Activated naive CD4-positive, alpha-beta T cell (primary cell): ENCODE measurements at places on chromosomes 6 and 20.

DNA sequence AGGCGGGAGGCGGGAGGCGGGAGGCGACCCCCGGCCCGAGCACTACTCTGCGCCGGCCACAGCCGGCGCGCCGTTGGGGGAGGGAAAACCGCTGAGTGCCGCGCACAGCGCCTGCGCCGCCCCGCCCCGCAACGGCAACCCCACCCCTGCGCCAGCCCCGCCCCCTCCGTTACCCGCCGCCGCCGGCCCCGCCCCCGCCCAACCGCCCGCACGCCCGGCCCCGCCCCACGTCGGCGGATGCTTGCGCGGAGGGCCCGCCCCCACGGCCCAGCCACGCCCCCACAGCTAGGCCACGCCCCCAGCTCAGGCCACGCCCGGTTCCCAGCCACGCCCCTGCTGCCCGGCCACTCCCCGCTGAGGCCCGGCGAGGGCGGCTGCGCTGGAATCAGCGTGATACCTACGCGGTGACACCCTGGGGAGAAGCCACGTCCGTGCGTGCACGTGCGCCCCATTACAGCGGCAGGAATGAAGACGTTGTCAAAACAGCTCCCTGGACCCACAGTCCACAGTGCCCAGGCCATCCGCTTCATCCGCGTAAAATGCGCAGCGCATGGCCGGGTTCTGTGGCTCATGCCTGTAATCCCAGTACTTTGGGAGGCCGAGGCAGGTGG, at the start of gene TCFL5:
Gene TCFL5, minus strand, starts transcription at position 97 of the 611 bp plus-strand sequence. CDS start 152 bp downstream, outside the sequence.
- peak; percentile 97 for DNase-seq

- no peak for DNase-seq
These were observed 266.3 kb downstream of the RFPL4B start for GRCh38 chr6:112613410-112613809.

- no peak for DNase-seq
These were observed 228.9 kb downstream of the ANKRD60 start for GRCh38 chr20:57999465-58000111.

DNA sequence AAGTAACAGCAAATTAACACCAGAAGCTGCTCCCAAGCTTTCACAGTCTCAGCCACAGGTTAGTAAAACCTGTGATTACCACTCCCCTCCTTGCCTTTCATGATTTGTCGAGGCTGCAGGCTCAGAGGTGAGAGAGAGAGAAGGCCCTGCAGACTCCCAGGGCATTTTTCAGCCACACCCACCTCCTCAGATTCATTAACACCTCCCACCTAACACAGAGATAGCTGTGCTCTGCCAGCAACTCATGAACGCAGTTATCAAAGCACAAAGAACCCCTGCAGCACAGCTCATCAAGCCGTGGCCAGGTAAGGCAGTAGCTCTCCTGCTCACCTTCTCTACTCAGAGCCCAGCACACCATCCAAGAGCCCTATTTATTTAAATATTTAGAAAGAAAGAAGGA, 27.1 kb downstream of the F13A1 start:
- no peak for DNase-seq

DNA sequence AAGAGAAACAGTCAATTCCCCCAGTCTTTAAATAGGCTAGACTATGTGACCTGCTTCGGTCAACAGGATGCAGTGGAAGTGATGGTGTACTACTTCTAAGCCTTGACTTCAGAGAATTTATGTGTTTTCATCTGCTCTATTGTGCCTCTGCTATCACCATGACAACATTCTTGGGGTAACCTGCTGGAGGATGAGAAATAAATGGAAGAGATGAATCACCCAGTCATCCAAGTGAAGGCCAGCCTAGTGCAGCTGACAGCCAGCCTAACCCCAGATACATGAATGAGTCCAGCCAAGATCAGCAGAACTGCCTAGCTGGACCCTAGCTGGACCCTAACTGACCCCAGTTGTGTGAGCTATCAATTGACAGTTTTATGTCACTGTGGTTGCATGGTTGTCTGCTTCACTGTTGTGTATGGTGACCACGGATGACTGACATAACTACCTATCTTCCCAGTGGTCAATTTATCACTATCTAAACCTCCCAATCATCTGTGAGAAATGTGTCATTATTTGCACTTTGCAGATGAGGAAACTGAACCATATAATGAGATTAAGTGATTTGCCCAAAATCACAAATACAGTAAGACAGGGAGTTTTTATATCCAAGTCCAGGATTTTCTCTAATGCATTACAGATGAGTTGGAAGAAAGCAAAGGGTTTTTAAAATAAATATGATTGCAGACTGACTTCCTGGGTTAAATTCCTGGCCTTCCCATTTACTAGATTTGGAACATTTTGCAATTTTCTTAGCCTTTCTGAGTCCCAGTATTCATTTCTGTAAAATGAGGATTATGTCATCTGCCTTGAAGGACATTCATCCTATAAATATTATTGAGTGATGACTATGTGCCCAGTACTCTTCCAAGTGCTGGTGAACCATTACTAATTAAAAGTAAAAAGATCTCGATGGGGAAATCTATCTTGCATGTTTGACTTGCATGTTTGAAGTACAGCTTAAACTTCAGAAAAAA, 136.4 kb upstream of the PLCB4 start:
- DNase-seq, result no peak

DNA sequence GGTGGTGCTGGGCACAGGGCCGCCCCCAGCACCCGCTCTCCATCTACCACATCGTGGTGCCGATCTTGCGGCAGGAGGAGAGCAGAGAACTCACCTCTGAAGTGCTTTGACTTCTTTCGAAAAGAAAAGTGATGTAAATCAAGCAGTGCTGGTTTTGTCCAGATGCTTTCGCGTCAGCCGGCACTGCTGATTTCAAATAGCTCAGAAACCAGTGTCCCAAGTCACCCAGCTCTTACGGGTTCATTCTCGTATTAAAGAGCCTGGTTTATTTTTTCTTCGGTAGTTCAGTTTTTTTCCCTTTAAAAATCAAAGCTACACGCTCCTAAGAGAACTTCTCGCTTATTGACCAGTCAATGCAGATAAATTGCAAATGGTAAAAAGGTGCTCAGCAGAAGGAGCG, 32.1 kb downstream of the MYT1 start:
- no peak for DNase-seq

- DNase-seq, result no peak
These were observed 13.4 kb downstream of the RSPO3 start for GRCh38 chr6:127131772-127132376.

GRCh38 chr6:137265561-137266308, 46.5 kb upstream of the IFNGR1 start:
- DNase-seq, result no peak

DNA sequence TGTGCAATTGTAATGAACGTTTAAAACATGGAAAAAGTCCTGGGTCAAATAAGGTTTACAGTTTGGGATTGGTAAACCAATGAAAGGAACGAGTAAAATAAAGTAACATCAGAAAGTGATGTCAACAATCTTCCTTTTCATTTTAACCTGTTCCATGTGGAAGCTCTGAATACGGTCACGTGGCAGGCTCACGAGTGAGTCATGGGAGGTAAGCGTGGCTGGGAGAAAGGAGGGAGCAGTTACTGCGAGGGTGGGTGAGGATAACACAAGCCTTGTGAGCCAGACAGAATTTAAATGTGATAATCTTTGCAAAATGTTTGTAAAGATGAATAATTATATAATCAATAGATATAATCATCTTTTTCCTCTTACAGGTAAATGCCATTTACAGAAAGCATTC, 171.3 kb upstream of the HDAC2 start:
- DNase-seq, result no peak

- DNase-seq, result no peak
These were observed 25.7 kb downstream of the KCNK5 start for GRCh38 chr6:39203436-39204159.

DNA sequence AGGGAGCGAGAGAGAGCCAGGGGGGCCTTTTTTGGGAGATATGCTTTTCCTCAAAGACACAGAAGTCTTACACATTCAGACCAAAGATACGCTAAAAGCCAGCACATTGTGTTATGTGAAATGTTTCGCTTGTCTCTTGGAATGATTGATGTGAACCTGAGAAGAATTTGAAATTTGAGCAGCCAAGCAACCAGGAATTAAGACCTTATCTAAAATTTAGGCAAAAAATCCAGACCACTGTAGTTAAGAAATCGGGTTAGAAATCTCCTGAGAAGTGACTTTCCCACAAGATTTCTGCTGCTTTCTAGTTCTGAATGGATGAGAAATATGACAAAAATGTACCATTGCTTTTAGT, 223.2 kb upstream of the GMDS start:
- DNase-seq, result no peak
